ENCODE measurements at places on chromosomes 6 and 20.

DNA sequence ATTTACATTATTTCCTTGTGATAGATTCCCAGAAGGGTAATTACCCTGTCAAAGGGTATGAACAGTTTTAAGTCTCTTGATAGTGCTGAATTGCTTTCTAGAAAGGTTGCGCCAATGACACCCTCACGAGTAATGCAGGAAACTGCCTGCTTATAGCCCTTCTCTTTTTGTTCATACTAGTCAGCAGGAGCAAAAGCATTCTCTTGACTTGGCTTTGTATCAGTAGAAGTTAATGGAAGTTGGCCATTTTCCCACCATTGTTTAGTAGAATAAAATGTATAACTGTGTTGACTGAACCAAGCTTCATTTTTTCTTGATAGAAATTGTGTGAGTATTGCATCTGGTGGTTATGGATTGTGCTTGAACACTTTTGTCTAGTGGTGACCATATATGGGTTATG is 100.1 kb downstream of the FARS2 start:
- DNase-seq = no peak

GRCh38 chr20:43379239-43379917 is 78.3 kb upstream of the SRSF6 start:
- DNase-seq = no peak

- peak; percentile 3 for DNase-seq
These were observed 79.9 kb downstream of the ZNF217 start for GRCh38 chr20:53513489-53514298.

GRCh38 chr6:154213782-154214181 is 142.8 kb downstream of the IPCEF1 start:
- no peak for DNase-seq

- no peak for DNase-seq
These were observed 20.5 kb downstream of the CEBPB start for GRCh38 chr20:50211091-50211490.

- no peak for DNase-seq
These were observed 125.9 kb downstream of the FYN start for GRCh38 chr6:111747396-111747795.

- DNase-seq = no peak
These were observed 8.8 kb upstream of the SMOC2 start for GRCh38 chr6:168432196-168432595.
